ENCODE measurements at places on chromosomes 13 and 19.
A peak's percentile ranks its signal among the peaks of the same experiment; 100 is the strongest.

DNA sequence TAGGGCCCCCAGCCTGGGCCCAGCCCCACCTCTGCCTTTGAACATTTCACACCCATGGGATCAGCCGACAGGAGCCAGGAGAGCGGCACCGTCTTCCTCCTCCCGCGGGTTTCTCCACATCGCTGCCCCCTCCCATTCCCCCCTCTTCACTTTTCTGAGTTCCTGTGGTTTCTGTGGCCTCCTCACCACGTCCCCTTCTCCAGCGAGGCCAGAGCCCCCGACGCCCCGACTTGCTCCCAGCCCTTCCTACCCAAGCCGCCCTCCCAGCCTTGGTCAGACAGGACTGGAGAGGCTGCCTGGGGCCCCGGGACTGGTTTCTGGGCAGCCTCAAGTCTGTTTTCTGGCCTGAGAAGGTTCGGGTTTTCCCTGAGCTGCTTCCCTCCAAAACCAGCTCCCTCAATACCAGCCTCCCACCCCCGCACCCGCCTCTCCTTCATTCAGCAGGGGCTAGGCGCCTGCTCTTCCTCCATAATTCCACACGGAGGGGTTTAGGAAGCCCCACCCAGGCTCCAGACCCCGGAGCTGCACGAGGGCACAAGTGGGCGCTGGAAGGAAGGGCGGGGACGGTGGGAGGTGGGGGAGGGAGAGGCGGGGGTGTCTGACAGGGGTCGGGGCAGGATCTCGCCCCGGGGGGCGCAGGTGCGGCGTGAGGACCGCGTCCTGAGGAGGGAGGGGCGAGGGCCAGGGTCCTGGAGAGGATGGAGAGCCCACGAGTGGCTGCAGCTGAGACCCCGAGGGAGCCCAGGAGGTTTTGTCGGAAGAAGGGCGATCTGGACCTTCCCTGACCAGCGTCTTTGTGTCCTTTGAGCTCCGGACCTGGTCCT lies 4.0 kb upstream of the SIGLEC10 start:
- no peak for DNase-seq

GRCh38 chr19:48290771-48291488 lies 21.0 kb downstream of the ZNF114 start:
- peak; percentile 83 for DNase-seq

DNA sequence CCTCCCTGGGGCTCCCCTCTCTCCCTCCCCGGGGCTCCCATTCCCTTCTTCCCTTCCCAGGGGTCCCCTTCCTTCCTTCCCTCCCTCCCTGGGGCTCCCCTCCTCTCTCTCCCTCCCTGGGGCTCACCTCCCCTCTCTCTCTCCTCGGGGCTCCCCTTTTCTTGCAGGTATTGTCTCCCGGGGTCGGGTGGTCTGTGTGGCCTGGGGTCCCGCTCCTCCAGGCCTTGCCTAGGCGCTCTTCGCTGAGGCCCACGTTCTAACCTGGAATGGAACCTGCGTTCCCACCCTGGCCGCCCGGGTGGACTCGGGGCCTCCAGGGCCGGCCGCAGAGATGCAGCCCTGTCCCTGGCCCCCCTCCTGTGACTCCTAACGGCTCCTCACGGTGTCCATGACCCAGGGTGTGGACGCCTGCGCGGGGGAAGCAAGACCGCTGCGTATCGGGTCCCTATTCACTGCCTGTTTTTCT lies 940 bp upstream of the DCUN1D2 start:
- peak; percentile 68 for DNase-seq

DNA sequence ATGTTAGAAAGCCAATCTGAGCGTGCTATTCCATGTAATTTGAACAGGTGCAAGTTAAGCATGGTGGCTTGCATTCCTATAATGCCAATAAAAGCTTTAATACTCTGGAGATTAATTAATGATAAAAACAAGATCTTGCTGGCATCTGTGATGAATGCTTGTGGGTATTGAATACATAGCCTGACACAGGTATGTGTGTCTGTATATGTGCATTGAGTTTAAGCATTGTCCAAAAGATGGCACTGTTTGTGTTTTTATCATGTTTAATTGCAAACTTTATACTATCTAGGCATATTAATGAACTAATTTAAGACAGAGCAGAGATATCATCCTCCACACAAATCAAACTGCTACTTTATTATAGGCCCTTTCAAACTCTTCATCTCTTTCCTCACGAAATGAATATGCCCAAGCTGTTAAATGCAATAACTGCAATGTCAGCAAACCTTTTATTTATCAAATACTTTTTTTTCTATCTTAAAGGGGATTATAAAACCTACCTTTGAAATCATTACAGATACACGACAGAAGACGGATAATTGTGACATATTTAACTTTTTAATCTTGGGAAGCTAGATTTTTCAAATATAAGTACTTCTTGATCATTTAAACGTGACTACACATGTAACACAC lies 86.5 kb downstream of the TNFSF11 start:
- DNase-seq: no peak

DNA sequence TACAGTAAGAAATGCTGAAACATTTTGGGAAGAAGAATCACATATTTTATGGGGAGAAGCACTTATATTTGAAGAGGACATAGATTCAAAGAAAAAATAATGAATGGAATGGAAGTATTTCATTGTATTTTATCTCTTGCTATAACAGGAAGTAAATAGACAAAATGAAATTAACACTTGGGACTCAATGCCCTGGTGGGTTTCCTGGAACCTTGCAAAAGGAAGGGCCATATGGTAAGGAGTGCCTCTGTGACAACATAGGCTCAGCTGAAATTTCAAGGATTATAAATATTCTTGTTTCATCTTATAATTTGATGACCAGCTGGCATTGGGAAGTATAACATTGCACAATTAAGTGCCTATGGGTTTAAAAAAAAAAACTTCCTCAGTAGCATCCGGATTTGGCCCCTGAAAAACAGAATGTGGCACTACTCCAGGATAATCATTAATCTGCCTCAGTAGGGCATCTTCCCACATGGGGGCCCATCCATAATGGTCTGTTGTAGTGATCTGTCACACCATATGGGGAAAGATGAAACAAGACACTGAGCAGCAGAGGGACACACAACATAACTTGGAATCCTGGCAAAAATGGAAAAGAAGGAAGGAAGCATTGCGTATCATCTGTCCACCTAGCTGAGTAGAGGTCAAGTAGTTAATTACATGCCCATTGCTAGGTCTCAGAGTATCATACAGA lies 321.6 kb downstream of the NDFIP2 start:
- DNase-seq: no peak

- no peak for DNase-seq
These were observed 2.8 kb upstream of the ARL11 start for GRCh38 chr13:49625392-49626079.

DNA sequence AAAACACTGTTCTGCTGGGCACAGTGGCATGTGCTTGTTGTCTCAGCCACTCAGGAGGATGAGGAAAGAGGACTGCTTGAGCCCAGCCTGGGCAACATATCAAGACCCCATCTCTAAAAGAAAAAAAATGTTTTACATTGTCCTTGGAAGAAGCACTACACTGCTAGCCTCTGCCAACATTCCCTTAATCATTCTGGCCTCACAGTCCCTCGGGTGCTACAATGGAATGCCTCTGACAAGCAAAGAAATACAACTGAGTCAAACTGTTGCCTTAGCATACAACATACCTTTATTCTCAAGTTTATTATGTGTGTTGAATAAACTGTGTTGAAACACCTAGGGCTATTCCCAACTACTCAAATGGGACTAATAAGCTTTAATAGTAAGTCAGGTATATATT lies 56.1 kb downstream of the PSPC1 start:
- no peak for DNase-seq

DNA sequence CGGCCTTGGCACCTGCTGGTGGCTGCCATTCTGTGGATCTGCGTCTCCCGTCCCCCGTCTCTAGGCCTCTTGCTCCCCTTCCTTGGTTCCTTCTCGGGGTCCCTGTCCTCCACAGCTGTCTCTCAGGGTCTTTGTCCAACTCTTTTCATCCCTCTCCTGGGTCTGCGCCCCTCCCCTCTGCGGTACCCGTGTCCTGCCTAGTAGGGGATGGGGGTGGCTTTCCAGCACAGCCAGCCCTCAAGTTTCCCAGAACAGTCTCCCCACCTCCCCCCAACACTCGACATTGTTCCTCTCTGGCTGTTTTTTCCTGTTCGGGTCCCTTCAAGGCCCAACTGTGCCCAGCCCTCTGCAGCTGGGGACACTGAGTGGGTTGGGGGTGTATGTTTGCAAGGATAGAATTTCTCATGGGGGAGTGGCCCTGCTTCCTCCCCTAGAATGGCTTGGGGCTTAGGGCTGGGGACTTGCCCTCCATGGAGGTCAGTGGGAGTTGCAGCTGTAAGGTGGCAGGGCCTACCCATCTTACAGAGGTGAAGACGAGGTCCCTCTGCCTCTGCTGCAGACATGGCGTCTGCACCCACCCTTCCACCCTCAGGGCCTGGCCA lies 762 bp upstream of the ADM5 start:
- no peak for DNase-seq

DNA sequence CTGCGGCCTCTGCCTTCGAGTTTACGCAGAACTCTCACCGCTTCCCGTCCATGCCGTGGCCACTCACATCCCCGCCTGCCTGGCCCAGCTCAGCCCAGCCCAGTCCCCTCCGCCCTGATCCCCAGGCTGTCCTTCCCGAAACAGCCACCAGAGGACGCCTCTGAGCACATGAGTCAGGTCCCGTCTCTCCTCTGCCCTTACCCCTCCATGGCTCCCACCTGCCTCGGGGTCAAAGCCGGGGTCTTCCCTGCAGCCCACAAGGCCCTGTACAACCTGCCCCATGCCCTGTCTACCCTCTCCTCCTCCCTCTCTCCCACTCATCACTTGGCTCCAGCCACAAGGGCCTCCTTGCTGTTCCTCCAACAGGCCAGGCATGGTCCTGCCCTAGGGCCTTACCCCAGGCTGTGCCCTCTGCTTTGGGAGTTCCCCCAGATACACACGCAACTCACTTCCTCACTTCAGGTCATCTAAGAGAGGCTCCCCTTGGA lies 8.1 kb upstream of the SEMA6B start:
- peak; percentile 78 for DNase-seq

GRCh38 chr19:38255383-38256014 lies 675 bp downstream of the PPP1R14A start:
- DNase-seq: peak; percentile 52

DNA sequence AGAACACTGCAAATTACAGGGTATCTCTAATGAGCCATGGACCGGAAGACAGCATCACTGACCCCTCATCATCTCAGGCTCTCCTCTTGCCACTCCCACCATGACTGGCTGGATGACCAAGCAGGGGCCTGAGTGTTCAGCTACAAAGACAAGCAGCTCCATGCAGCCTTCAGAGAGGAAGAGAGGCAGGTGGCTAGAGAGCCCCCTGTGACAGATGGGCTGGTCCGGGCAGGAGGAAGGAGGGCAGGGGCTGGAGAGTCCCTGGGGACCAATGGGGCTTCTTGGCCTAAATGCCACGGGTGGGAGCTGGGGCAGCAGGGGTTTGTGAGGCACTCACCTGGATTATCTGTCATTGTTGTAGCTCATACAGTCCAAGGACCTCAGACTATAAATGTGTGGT lies 12.8 kb upstream of the RASA3 start:
- no peak for DNase-seq

DNA sequence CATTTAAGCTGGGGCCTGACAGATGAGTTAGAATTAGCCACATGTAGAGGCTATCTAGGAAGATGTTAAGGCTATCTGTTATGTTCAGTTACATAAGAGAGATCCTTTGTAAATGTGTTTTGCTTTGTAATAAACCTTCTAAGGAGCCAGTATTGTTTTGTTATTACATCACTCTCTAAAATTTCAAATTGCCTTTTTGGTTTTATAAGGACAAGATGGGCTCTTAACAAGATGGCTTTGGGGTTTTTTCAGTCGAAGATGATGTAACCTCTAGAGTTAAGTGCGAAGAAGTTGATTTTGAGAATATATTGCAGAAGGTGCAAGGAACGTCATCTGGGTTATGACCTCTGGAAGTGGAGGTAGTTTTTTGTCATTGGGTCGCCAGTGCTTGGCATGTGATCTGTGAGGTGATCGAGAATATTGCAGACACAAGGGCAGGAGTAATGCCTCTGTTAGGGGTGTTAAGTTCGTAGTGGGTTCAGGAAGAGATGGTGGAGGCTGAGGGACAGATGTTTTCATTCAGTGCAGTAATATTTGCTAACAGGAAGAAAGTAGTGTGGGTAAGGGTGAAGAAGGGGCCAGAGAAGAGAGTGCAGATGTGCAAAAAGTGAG lies 12.7 kb downstream of the LSM14A start:
- no peak for DNase-seq

GRCh38 chr13:103471896-103472295 lies 405.7 kb upstream of the SLC10A2 start:
- no peak for DNase-seq

DNA sequence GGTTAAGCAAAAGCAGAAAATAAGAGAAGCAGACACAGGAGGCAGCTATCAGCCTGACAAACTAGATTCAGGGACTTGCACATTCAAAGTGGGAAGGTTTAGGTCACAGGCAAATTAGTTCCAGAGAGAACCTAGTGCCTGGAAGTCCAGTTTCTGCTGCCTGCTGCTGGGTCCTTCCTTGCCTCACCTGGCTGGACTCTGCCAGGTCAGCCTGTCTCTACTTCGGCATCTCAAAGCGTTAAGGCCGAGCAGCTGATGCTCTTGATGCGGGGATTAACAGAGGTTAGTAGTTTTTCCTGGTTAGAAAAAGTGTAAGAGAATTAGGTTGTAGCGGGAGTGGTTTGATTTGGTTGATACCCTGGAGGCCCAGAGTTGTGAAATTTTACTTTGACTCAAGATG lies 52.0 kb downstream of the KLF5 start:
- DNase-seq: no peak

GRCh38 chr13:100658363-100658762 lies 16.2 kb downstream of the TMTC4 start:
- no peak for DNase-seq

DNA sequence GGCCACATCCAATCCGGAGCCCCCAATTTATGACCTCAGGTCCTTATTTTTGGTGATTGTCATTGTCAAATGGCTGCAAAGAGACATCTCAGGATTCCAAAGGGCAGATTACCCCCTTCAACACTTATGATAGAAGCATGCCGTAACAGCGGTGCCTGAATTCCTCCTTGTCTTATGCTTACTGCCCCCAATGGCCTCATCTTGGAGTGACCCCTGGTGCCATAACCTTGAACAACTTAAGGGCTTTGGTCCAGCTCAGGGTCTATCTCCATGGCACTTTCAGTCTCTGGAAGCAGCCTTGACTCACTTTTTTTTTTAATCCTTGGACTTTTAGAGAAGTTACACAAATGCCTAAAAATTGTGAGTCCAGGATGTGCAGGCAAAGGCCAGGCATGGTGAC lies 171.6 kb upstream of the ZNF507 start:
- no peak for DNase-seq
